ENCODE measurements at places on chromosomes 1 and 21. TPM values are rescaled to one million over a fixed set of nuclear protein-coding genes. Genes with fewer than 3 reads are reported as not detected.
A peak's percentile ranks its signal among the peaks of the same experiment; 100 is the strongest.

RCSD1 gene
- 185 TPM for total RNA-seq

PTGFRN gene
- total RNA-seq = not detected

DNA sequence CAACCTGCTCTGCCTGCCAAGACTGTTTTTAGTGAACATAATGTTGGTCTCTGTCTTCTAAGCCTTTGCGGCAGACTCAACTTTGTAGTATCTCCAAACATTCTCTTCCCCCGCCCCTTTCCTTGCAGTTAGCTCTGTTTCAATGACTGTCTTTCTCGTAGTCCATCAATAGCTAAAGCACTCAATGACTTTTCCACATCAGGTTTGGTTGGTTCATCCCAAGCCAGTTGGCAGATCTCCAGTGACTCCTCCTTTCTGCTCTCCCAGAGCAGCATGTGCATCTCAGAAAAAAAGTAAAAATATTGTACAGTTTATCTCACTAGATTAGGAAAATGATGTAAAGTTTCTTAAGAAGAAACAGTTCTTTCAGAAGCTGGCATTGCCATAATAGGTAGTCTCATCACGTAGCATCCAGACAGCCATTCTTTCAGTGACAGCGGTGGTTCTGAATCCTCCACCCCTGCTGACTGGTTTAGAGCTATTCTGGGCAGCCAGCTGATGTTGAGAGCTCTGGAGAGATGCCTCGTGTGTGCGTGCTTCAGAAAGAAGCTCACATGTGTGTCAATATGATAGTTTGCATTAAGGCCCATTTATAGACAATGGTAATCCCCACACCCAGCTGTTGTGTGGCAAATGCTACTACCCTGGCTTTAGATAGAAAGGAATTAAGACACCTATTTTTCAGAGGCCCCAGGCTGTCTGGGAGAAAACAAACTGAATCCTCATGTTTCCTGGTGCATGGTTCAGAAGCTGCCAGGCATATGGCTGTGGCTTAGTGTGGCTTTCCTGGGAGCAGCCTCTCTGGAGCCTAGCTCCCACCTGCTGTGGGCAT, 53.2 kb downstream of the CNN3 start:
- no peaks in the 10 kb centered on the region for H3K36me3 ChIP-seq
- no peak overlapping the region for H3K27ac ChIP-seq
- H3K27me3 ChIP-seq = peaks cover 15% of the 10 kb centered on the region
- no peak overlapping the region for H3K4me3 ChIP-seq

EXO5 gene
- total RNA-seq = 11.4 TPM

NMNAT2 gene
- total RNA-seq = not detected

DNA sequence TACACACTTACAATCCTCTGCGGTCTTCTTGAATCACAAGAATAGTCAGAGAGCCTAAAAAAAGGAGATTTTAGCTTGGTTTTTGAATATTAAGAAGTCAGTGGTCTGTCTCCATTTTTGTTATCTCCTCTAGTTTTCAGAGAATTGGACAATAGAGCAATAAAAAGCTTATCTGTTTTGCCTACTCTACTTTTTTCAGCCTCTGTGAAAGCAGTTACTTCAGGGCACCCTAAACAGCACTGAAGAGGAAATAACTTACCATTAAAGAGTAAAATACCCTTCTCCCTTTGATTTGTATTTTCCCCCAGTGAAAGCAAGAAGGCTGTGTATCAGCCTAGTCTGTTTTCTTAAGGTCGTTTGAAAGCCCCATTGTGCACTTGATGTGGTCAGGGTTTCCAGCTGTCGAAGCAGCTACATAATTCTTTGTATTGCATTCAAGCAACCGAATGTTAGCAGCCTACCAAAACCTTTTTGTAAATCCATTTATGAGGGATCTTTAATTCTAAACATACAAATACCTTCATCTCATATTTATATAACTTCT, 1.0 kb downstream of the NTMT2 start:
- no peak for DNase-seq
- peaks cover 10% of the 10 kb centered on the region for H3K27me3 ChIP-seq
- H3K4me3 ChIP-seq = no peak overlapping the region
- H3K36me3 ChIP-seq = no peaks in the 10 kb centered on the region
- no peaks in the 10 kb centered on the region for H3K4me1 ChIP-seq
- no peak overlapping the region for H3K27ac ChIP-seq

DNA sequence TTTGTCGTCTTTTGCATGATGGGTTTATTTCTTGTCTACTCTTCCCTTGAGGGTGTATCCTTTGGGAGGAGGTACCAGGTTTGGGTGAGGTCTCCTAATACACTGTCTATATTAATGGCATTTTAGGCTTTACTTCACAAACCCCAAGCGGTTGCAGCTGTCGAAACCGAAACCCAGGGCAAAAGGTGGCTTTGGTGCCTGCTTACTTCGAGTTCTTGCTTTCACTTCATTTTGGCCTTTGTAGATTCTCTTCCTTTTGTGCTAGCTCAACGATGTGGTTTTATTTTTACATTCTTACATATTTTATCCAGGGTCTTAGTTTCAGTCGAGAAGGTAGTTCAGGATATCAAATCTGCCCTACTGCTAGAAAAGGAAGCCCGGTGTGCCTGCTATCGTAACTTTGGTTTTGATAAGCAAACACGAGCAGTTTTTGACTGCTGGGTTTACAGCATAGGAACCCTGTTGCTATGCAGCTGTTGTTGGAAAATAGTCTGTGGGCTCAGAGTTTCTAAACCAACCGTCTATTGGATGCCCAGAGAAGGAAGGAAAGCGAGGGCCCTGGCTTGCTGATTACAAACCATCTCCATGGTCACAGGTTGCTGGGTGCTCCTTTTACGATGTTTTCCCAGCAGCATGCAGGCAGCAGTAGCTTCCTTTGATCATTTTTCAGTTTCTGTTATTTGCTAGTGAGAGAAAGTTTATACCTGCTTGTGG, 9.8 kb upstream of the TSPAN2 start:
- H3K27ac ChIP-seq = peak overlapping the region; percentile 99
- peak; percentile 34 for DNase-seq
- no peaks in the 10 kb centered on the region for H3K27me3 ChIP-seq
- H3K4me1 ChIP-seq = peaks cover 29% of the 10 kb centered on the region
